Cerebellar nuclear complex (tissue), 1 donor: ENCODE measurements at places on chromosomes 2 and 18.
A peak's percentile ranks its signal among the peaks of the same experiment; 100 is the strongest.

GRCh38 chr2:168459256-168459655 is 3.2 kb downstream of the CERS6 start:
- no peak for DNase-seq

- no peak for DNase-seq
Observed at GRCh38 chr18:41906528-41907146, 48.4 kb upstream of the PIK3C3 start.

DNA sequence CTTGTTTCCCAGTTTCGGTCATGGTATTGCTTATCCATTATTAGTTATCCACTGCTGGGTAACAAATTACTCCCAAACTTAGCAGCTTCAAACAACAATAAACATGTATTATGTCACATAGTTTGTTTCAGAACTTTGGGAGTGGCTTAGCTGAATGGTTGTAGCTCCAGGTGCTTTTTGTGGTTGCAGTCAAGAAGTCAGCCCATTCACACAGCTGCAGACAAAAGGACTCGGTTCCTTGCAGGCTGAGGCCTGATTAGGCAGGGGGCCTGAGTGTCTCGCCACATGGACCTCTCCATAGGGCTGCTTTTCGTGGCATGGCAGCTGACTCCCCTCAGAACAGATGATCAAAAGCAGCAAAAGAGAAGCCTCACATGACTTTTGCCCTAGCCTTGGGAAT is 58.2 kb upstream of the ITGA4 start:
- no peak for DNase-seq

- no peak for DNase-seq
Observed at GRCh38 chr2:98833172-98833916, 102.4 kb upstream of the MGAT4A start.

DNA sequence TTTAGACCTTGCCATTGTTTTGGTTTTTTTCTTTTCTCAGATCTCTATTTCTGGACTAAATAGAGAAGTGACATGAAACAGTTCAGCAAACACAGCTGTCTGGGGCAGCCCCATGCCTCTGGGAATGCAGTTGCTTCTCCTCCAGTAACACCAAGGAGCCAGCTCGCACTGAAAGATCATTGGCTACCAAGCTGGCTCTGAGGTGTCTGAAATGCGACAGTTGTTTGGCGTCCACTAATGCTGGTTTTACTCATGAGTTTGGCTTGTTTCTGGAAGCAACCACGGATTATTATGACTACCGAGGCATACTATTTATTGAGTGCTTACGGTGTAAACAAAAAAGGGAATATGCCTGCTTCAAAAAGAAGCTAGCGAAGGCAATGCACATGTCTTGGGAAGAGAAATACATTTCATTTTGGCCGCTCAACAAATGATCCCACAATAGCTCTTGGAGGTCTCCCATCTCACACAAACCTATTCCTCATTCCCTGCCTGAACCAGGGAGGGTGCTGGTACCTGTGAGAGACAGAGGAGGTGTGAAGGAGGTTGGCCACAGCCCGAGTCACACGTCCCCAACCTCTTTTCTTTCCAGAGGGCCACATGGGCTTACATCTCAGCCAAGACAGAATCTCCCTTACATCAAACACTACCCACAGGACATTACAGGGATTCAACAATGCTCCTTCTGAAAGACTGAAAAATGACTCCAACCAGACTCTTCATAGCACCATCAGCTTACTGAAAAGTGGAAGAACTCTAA is 37.5 kb upstream of the NEB start:
- DNase-seq = no peak

GRCh38 chr2:84959095-84959565 is 11.8 kb upstream of the KCMF1 start:
- DNase-seq = no peak

DNA sequence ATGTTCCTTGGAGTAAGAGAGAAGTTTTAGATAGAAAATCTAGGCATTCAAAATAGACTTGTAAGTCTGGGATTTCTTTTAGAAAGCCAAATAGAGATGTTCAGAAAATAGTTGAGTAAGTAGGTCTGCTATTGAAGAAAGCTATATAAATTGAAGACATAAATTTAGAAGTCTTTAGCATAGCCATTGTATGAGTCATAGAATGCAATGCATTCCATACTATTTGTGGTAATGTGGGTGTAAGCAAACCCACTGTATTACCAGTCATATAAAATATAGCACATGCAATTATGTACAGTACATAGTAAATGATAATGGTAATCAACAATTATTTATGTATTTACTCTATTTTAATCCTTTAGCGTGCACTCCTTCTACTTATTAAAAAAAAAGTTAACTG is 14.1 kb downstream of the MC4R start:
- DNase-seq = no peak

GRCh38 chr2:189254268-189254883 is 74.8 kb upstream of the COL5A2 start:
- DNase-seq = no peak

- DNase-seq = no peak
Observed at GRCh38 chr2:218394298-218395089, 5.2 kb upstream of the CTDSP1 start.

DNA sequence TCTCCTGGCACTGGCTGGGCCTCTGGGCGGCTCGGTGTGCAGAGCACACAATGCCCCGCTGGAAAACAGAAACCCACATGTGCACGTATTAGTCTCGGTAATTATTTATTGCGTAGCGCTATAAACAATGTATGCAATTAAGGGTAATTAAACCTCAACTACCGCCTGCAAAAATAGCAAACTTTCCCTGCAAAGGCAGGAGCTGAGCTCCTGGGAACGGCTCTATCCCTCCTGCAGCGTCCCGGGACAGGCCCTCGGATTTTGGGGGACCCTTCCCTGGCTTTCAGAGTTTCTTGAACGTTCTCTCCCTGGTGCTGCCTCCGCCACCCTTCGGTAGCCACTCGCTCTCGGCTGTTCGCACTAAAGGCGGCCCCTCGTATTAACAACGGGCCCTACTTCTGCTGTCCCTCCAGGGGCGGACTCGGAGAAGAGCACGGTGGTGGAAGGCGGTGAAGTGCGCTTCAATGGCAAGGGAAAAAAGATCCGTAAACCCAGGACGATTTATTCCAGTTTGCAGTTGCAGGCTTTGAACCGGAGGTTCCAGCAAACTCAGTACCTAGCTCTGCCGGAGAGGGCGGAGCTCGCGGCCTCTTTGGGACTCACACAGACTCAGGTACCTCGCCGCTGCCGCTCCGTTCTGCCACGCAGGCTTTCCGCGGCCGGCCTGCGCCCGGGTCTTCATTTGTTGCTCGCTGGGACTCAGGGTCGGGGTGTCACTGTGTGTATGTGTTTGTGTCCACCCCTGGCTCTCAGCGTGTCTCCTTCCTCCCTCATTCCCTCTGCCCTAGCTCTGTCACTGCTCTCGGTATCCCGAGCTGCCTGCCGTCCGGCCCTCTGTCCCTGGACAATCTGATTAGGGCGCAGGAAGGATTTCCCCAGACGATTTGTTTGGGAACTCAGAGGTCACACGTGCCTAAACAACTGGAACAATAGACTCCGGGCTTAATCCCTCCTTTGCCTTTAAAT is 1.2 kb downstream of the DLX1 start:
- DNase-seq = no peak

DNA sequence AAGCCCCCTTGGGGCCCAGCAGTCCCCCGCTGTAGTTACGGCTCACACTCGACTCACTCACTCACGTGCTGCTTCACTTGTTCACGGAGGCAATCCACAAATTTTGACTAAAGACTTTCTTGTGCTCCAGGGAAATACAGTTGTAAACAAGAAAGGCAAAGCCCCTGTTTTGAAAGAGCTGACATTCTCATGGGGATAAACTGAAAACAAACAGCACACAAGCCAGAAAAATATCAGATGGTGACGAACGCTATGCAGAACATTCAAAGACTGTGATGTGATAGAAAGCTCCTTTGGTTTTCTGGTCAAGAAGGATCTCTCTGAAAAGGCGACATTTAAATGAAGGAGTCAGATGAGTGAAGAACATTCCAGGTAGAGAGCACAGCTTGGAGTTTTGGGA is 385.3 kb upstream of the SMIM21 start:
- DNase-seq = no peak

GRCh38 chr2:219907011-219907365 is 279.6 kb downstream of the SLC4A3 start:
- no peak for DNase-seq

DNA sequence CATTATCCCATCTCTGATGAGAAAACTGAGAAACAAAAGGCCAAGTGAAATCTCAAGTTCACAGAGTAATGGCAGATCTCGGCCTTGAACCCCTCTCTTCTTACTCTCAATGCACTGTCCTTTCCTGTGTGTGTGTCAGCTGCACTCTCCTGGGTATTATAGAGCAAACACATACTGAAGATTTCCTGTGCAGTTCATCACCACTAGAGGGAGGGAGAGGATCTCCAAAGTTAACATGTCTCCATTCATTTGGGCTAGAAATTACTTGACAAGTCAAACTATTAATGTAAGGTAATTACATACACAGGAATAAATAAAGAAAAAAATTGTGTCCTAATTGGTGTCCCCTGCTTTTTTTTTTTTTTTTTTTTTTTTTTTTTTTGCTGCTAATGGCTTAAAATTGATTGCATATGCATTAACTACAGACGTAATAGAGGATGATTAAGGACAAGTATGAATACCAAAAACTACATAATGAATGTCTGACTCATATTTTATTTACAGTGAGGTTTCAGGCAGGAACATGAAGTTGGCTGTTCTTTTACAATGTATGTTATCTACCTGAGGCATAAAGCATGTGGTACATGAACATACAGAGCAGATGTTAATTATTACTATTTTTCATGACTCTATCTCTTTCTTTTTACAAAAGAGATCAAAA is 269.2 kb downstream of the NYAP2 start:
- DNase-seq = peak; percentile 9

DNA sequence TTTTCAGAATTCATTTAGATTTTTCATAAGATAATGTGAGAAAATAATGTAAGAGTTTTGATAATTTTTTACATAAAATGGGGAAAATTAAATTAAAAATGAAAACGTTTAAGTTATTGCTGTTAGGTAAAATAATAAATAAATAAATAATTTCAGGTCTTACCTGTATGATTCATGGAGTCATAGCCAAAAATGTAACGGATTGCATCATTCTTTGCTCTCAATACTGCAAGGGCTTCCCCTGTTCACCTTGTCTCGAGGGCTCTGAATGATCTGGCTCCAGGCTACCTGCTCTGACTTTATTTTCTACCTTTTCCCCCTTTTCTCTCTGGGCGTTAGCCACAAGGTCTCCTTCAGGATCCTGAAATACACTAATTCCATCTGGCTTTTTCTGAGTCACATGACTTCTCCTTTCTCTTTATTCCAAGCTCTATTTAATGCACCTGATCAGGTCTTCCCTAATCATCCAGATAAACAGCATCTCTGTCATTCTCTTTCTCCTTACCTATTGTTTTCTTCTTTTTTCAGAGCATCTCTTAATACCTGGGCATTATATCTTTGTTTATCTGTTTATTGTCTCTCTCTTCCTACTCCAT is 30.0 kb upstream of the CFAP36 start:
- DNase-seq = no peak

DNA sequence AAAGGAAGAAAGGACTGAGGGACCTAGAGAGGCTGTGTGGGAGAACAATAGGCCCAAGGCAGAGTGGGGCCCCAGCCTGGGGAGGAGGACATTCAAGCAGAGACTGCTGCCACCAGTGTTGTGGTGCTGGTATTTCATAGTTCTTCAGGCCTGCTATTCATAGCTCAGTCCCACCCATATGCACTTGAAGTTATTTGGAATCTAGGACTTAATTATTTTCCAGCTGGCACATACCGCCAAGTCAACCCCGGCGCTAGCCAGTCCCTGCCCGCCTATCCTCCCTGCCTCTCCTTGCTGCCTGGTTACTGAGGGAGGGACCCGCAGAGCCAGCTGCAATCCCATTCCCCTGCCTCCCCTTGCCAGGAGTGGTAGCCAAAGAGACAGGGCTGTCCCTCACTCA is 141.2 kb downstream of the CABLES1 start:
- no peak for DNase-seq

- DNase-seq = no peak
Observed at GRCh38 chr2:72111061-72111460, 36.6 kb downstream of the CYP26B1 start.

GRCh38 chr2:201139836-201140604 is 24.1 kb downstream of the CFLAR start:
- no peak for DNase-seq

DNA sequence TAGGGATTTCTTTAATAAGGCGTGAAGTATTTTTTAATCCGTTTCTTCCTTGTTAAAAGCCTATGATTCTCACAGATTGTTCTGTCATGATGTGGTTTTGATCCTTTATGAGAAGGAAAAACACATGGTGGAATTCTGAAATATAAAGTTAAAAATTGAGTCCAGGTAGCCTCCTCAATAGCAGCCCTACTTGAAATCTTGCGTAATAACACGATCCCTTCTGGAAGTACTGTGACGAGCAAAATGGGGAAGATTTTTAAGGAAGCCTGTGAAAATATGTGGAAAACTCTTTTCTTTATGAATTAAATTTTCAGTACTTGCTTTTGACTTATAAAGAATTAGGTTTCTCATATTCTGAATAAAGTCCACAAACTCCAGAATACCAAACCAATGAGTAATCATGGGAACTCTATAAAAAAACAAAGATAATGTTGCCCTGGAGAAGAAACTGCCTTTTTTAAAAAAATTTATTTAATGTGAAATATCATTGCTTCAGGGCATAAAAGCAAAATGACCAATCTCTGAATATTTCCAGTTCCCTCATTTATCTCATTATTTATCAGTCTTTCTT is 476.4 kb upstream of the ZEB2 start:
- DNase-seq = no peak

DNA sequence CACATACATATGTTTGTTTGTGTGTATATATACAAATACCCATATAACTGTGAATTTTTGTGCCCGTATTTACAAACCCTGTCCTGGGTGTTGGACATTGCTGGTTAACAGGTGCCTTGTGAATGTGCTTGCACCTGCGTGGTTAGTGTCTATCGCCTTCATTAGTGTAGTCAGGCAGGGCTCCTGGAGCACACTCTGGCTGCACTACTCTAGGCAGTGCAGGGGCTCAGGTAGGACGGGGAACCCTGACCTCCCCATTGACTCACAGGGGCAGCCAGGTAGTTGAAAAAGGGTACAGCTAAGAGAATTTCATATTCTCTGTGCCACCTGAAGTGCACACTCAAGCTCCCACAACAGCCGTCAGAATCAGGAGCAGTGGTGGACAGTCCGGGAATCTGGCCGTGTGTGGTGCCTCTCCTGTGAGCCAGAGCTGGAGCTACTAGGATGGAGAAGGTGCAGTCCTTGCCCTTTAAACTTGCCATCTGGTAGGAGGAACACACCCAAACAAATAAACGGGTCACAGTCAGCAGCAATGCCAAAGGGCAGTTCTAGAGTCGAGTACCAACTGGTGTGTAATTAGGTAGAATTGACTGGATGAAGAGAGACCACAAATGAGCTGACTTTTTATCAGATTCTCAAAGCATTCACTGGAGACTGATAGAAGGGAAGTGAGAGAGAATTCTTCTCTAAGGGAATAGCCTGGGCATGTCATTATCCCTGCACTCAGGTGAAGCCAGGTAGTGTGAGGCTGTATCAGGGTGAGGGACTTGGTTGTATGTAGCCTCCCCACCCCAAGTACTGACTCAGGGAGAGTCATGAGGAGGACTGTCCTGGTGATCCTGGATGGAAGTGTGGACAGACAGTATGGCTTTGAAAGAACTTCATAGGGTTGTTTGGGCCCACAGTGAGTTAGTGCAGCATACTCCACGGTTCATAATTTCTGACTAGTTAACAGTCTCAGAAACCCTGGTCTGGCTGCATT is 44.1 kb downstream of the FARP2 start:
- DNase-seq = no peak
